Osteocyte (in vitro differentiated cells): ENCODE measurements at places on chromosomes 2 and 18.
A peak's percentile ranks its signal among the peaks of the same experiment; 100 is the strongest.

DNA sequence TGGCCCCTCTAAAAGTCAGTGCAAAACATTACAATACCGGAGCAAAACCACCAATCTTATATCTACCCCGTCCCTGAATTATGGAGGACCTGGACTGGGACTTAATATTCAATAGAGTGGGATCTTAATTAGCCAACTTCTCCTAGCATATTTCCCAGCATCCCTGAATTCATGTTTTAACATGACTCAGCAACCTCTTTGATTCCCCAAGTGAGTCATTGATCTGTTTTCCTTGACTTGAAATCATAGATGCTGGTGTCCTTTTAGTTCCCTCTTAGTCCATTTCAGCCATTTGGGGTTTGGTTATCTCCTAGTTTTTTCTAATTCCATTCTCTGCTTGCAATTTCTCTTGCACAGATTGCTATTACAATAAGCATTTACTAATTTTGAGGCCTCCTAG lies 677.7 kb upstream of the CELF4 start:
- DNase-seq = no peak
- H3K36me3 ChIP-seq = no peaks in the 10 kb centered on the region
- no peak overlapping the region for H3K4me3 ChIP-seq
- no peaks in the 10 kb centered on the region for H3K27me3 ChIP-seq
- no peaks in the 10 kb centered on the region for H3K4me1 ChIP-seq
- no peak overlapping the region for H3K27ac ChIP-seq

DNA sequence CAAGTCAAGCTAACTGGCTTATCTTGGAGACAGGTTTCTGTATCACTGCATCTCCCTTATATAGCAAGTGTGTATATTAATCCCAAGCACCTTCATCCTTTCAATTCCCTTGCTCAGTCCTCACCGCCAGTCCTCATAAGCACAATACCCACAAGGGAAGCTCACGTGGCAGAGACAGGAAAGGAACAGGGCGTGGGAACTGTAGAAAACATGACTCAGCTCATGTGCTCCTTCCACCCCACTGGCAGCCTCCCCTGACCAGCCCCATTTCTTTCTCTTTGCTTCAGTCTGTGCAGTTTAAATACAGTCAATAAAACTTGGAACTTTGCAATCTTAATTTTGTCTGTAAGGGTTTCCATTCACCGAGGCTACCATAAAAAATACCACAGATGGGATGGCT lies 36.5 kb upstream of the CDH19 start:
- no peaks in the 10 kb centered on the region for H3K27me3 ChIP-seq
- H3K27ac ChIP-seq = no peak overlapping the region
- DNase-seq = no peak
- H3K36me3 ChIP-seq = no peaks in the 10 kb centered on the region

GRCh38 chr2:150085478-150085877 lies 402.0 kb downstream of the RND3 start:
- no peak overlapping the region for H3K4me3 ChIP-seq
- H3K4me1 ChIP-seq = peaks cover 30% of the 10 kb centered on the region
- no peak overlapping the region for H3K27ac ChIP-seq
- DNase-seq = no peak
- no peaks in the 10 kb centered on the region for H3K27me3 ChIP-seq
- peaks cover 4% of the 10 kb centered on the region for H3K36me3 ChIP-seq

GRCh38 chr2:195619590-195619989 lies 37.4 kb upstream of the SLC39A10 start:
- no peaks in the 10 kb centered on the region for H3K27me3 ChIP-seq
- H3K36me3 ChIP-seq = no peaks in the 10 kb centered on the region
- H3K4me3 ChIP-seq = no peak overlapping the region

GRCh38 chr2:32755666-32756065 lies 127.8 kb downstream of the TTC27 start:
- no peaks in the 10 kb centered on the region for H3K27me3 ChIP-seq
- peaks cover 9% of the 10 kb centered on the region for H3K36me3 ChIP-seq
- DNase-seq = no peak
- no peak overlapping the region for H3K4me3 ChIP-seq
- peaks cover 28% of the 10 kb centered on the region for H3K4me1 ChIP-seq

GRCh38 chr2:70496819-70497218 lies 56.8 kb downstream of the TGFA start:
- no peak overlapping the region for H3K4me3 ChIP-seq
- H3K27ac ChIP-seq = no peak overlapping the region
- H3K36me3 ChIP-seq = no peaks in the 10 kb centered on the region

DNA sequence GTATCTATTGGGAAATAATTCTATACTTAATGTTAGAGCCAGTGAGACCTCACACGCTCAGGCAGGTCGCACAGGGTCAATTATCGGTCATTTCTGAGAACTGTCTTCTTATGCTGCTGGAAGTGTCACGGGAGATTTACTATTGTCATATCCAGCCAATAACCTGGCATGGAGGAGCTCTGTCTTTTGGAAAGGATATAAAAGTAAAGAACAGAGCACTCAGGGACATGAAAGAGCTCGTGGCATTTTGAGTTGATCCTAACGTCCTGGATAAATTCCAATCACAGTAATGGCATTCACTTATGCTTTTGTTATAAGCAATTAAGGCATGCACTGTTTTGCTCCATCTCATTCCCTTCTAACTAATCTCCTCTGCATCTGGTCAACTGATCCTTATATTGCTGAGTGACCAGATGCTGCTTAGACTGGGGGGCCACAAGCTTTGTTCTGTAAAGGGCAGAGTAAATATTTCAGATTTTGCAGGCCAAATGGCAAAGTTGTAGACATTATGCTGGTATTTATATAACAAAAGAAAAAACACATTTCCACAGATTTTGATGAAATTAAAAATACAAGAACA lies 453.5 kb upstream of the SMIM21 start:
- no peak overlapping the region for H3K4me3 ChIP-seq
- no peaks in the 10 kb centered on the region for H3K36me3 ChIP-seq
- H3K27me3 ChIP-seq = no peaks in the 10 kb centered on the region
- no peaks in the 10 kb centered on the region for H3K4me1 ChIP-seq
- DNase-seq = peak; percentile 19
- no peak overlapping the region for H3K27ac ChIP-seq

DNA sequence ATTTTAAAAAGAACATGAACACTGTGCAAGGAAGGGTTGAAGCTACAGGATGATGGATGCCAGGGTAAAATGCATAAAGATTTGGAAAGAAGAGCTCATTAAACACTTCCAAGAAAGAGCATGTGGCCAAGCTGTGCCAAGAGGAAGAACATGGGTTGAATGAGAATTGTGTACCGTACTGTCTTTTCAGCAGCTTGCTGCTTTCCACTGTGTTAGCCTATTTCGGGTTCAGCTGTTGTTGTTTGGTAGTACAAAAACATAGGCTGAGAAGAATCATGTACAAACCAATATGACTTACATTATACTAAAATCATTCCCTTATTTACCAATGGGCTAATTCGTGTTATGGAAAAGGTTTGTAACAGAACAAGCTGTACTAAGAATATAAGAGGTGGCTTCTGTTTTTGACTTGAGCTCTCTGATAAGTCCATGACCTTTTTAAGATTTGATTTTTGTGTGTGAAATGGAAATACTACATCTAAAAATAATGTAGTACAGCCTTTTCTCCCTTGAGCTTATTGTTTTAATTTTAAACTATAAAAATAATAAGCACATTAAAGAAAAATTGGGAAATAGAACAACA lies 188.3 kb upstream of the STON1 start:
- no peak overlapping the region for H3K4me3 ChIP-seq
- H3K27me3 ChIP-seq = no peaks in the 10 kb centered on the region
- no peak for DNase-seq
- no peak overlapping the region for H3K27ac ChIP-seq
- H3K36me3 ChIP-seq = peaks cover 7% of the 10 kb centered on the region
- H3K4me1 ChIP-seq = peaks cover 20% of the 10 kb centered on the region

GRCh38 chr18:59837586-59837985 lies 62.2 kb upstream of the PMAIP1 start:
- no peak overlapping the region for H3K27ac ChIP-seq
- no peak for DNase-seq
- H3K4me1 ChIP-seq = peaks cover 6% of the 10 kb centered on the region
- no peak overlapping the region for H3K4me3 ChIP-seq
- no peaks in the 10 kb centered on the region for H3K36me3 ChIP-seq

GRCh38 chr2:219598308-219599078 lies 836 bp downstream of the STK11IP start:
- H3K36me3 ChIP-seq = peaks cover 15% of the 10 kb centered on the region
- no peaks in the 10 kb centered on the region for H3K27me3 ChIP-seq
- peak overlapping the region; percentile 98 for H3K4me3 ChIP-seq
- DNase-seq = no peak
- peak overlapping the region; percentile 100 for H3K27ac ChIP-seq
- H3K4me1 ChIP-seq = peaks cover 40% of the 10 kb centered on the region

DNA sequence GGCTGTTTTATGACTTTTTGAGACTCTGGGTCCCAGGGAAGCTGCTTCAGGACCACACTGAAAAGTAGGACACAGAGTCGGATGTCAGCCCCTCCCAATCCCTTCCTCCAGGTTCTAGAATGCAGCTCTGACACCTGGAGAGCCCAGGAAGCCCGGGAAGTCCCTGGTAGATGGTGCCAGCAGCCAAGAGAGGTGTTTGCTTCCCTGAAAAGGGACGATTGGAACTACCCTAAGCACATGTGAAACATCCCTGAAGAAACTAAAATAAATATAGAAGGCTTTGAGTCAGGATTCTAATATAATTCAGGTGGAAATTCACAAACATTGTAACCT lies 163.2 kb upstream of the CYRIA start:
- no peaks in the 10 kb centered on the region for H3K36me3 ChIP-seq
- no peaks in the 10 kb centered on the region for H3K27me3 ChIP-seq
- H3K27ac ChIP-seq = no peak overlapping the region
- no peak overlapping the region for H3K4me3 ChIP-seq

DNA sequence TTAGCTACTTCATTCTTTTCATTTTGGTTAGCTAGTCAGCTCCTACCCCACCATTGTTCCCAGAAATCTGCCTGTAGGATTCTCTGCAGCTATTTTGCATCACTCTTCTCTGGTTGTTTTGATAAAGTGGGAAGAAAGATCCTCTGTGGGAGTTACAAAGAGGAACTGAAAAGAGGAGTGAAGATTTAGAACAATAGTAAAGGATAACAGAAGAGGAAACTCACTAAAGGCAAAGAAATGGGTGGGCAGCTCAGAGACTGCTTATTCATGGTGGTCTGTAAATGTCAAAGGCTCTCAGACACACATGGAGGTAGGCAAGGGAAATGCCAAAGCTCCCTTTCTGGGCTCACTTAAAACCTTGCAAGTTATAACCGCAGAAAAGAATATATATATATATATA lies 17.2 kb upstream of the CD207 start:
- no peaks in the 10 kb centered on the region for H3K36me3 ChIP-seq
- H3K27me3 ChIP-seq = peaks cover 49% of the 10 kb centered on the region
- H3K4me3 ChIP-seq = no peak overlapping the region

DNA sequence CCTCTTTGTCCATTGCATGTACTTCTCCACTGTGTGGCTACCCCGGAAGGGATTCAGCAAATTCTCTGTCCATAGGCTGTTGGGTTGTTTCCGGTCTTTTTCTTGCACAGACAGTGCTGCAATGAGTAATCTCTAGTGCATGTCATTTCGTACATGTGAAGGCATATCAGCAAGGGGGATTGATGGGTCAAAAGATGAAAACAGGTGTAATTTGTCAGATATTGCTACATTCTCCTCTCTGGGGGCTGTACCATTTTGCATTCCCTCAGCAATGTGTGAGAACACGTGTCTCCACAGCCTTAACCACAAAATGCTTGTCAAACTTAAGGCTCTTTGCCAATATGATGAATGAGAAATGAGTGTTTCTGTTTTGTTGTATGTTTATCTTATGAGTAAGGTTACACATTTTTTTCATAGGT lies 60.5 kb downstream of the KLHL29 start:
- peaks cover 5% of the 10 kb centered on the region for H3K4me1 ChIP-seq
- peak; percentile 32 for DNase-seq
- no peak overlapping the region for H3K4me3 ChIP-seq
- H3K27ac ChIP-seq = no peak overlapping the region

DNA sequence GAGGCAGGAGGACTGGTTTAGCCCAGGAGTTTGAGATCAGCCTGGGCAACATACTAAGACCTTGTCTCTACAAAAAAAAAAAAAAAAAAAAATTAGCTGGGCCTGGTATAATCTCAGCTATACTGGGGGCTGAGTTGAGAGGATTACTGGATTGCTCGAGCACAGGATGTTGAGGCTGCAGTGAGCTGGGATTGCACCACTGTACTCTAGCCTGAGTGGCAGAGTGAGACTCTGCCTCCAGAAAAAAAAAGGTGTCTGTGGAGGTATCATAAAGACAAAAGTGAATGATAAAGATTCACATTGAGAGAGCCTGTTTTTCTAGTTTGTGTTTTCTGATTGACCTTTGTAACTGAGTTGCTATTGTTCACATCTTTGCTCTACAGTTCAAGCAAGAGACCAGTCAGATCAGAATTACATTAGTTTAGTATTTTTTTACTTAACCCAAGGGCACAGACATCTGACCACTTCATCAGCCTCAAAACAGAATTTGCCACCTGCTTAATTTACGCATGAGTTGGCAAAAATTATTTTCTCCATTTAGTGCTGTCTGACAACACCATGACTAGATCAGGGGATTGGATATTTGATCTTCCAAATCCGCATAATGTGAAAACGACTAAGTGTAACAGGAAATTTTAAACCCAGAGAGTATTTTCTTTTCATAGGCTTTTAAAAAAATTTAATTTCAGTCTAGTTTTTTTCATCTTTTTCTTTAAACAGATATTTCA lies 271.0 kb downstream of the TGIF1 start:
- no peak overlapping the region for H3K27ac ChIP-seq
- H3K4me1 ChIP-seq = no peaks in the 10 kb centered on the region
- no peaks in the 10 kb centered on the region for H3K36me3 ChIP-seq
- DNase-seq = no peak

- H3K36me3 ChIP-seq = no peaks in the 10 kb centered on the region
- peaks cover 50% of the 10 kb centered on the region for H3K27me3 ChIP-seq
- H3K27ac ChIP-seq = no peak overlapping the region
- H3K4me1 ChIP-seq = no peaks in the 10 kb centered on the region
These were observed 115.5 kb upstream of the ACKR3 start for GRCh38 chr2:236454076-236454475.

GRCh38 chr2:54667266-54667639 lies 56.2 kb upstream of the EML6 start:
- DNase-seq = peak; percentile 56
- no peak overlapping the region for H3K4me3 ChIP-seq
- H3K4me1 ChIP-seq = peaks cover 37% of the 10 kb centered on the region
- H3K27me3 ChIP-seq = no peaks in the 10 kb centered on the region
- peak overlapping the region; percentile 44 for H3K27ac ChIP-seq

DNA sequence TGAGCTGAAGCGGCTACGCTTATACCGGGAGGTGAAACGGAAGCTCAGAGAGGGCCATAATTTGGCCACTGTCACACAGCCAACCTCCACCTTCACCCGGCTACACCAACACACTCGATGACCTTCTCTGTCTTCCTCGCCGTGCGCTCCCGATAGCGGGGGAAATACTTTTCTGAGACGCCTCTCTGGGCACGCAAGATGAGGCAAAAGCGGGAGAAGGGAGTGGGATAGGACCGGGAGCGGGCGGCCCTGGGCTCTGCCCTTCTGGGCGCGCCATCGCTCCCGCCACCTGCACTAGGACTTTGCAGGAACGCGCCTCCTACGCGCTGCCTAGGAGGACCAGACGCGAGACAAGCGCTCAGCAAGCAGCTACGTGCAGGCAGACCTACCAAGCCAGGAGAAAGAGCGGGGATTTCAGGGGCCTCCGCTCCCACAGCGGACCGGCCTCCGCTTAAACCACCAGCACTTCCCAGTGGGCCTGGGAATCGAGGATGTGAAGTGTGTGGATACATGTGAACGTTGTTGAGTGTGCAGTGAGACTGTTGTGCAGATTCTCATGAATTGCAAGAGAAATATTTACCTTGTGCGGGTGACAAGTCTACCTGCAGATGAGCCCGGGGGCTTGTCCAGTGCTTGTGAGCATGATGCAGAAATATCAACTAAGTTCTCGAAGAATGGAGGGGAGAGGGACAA lies 11.4 kb downstream of the SIX3 start:
- no peak for DNase-seq
- peaks cover 18% of the 10 kb centered on the region for H3K4me1 ChIP-seq
- H3K27ac ChIP-seq = no peak overlapping the region
